Stimulated activated CD4-positive, alpha-beta T cell treated with anti-CD3 and anti-CD28 coated beads, Interleukin-15, amount 100 ng/mL, for 1 hour (primary cell): ENCODE measurements at places on chromosomes 6 and 20.

- no peak for DNase-seq
These were observed 16.0 kb upstream of the ATRN start for GRCh38 chr20:3454831-3455230.

DNA sequence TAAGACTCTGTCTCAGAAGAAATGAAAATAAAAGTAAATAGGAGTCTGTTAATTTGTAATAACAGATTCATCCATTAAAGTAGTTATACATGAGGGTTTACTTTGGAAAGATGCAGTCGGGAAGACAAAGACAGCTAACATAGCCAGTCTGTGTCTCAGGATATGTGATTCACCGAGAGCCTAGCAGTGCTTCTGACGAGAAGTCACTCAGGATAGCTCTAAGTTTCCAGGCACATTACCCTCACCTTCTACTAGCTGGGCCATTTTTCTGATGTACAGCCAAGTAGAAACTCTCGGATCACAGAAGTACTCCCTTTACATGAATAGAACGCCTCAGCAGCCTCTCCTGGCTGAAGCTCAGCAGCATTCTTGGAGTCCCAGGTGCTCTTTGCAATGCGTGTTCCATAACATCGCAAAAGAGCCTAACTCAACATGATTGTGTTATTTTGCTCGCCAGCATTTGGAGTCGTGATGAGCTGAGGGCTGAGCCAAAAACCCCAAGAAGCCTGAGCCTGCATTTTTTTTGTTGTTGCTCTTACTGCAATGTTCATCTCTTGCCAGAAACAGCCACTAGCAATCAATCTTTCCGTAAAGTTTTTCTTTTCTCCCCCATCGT is 22.4 kb upstream of the TASP1 start:
- no peak for DNase-seq

- DNase-seq: no peak
These were observed 28.8 kb upstream of the ANGPT4 start for GRCh38 chr20:944774-945410.

- DNase-seq: no peak
These were observed 548 bp downstream of the SALL4 start for GRCh38 chr20:51801823-51802123.

- no peak for DNase-seq
These were observed 696 bp upstream of the SUPT3H start for GRCh38 chr6:45378334-45378926.

- no peak for DNase-seq
These were observed 474 bp downstream of the RBM38 start for GRCh38 chr20:57391439-57392301.

- DNase-seq: no peak
These were observed 298.8 kb downstream of the ZNF217 start for GRCh38 chr20:53294804-53295203.

GRCh38 chr20:35468671-35469334 is 13.4 kb downstream of the CEP250 start:
- DNase-seq: no peak

DNA sequence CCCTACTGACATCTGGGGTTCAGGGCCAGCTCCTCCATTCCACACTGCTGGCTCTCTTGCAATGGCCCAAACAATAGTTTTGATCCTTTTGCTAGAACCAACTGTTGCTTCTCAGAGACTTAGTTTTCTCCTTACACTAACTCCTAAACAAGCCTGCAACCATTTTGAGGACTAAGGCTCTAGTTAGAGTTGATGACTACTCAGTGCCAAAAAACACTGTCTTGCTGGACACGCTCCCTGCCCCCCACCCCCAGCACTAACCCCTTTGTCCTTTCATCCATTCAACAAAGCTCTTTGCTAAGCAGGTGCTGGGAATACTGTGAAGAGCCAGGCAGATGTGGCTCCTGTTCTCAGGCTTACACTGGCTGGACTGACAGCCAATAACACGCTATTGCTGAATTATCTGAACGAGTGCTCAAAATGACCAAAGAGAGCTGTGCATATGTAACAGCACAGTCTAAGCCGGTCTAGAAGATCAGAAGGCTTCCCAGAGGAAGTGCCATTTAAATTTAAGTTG is 17.6 kb downstream of the GCLC start:
- DNase-seq: no peak

- no peak for DNase-seq
These were observed 171.6 kb downstream of the MTHFD1L start for GRCh38 chr6:151036869-151037680.

DNA sequence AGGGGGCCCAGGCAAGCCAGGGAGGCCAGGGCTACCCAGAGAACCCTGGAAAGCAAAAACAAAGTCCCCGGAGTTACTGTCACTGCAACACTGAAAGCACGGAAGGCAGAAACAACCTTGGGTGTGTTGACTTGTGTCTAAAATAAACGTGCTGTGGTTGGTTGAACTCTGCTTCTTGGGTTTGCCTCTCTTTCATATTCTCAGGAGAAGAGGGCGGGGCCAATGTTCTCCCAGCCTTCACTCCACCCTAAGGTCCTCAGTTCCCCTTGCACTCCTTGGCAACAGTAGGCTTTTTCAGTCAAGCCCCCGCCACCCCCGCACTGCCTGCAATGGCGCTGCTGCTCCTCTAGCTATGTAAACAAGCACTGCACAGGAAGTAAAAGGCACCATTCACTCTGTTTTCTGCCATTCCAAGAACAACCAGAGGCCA is 60.9 kb downstream of the COL9A1 start:
- no peak for DNase-seq

- DNase-seq: peak; percentile 66
These were observed at the start of gene LZTS3 for GRCh38 chr20:3172933-3173609. Gene LZTS3 (minus strand): TSS chr20:3173549. CDS start chr20:3167163, 6,386 bp downstream.

DNA sequence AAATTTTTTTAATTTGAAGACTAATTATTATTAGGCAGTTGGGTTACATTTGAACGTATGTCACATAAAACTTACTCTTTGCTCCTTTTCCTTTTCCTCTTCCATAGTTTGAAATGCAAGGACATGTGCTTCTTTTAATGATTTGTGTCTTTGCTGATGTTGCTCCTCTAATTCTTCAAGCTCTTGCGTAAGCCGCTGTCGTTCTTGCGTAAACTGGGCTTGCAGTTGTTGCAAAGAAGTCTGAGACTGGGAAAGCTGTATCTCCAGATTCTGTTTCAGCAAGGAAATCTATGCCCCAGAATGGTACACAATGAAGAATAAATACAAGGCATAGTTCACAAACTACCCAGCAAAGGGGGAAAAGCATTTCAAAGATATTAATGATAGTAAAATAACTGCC is 45.1 kb upstream of the MCM9 start:
- DNase-seq: no peak

- no peak for DNase-seq
These were observed 2.1 kb downstream of the KIAA1586 start for GRCh38 chr6:57048577-57048976.

- no peak for DNase-seq
These were observed 57.7 kb downstream of the DHX35 start for GRCh38 chr20:39019805-39020325.

DNA sequence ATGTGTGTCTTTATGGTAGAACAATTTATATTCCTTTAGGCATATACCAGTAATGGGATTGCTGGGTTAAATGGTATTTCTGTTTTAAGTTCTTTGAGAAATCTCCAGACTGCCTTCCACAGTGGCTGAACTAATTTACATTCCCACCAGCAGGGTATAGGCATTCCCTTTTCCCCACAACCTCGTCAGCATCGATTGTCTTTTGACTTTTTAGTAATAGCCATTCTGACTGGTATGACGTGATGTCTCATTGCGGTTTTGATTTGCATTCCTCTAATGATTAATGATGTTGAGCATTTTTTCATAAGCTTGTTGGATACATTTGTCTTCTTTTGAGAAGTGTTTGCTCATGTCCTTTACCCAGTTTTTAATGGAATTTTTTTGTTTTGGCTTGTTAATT is 5.3 kb upstream of the TASP1 start:
- DNase-seq: no peak

- DNase-seq: no peak
These were observed 851.4 kb upstream of the CITED2 start for GRCh38 chr6:140225701-140226436.

- DNase-seq: no peak
These were observed 30.4 kb downstream of the IGF2R start for GRCh38 chr6:159999240-159999671.

DNA sequence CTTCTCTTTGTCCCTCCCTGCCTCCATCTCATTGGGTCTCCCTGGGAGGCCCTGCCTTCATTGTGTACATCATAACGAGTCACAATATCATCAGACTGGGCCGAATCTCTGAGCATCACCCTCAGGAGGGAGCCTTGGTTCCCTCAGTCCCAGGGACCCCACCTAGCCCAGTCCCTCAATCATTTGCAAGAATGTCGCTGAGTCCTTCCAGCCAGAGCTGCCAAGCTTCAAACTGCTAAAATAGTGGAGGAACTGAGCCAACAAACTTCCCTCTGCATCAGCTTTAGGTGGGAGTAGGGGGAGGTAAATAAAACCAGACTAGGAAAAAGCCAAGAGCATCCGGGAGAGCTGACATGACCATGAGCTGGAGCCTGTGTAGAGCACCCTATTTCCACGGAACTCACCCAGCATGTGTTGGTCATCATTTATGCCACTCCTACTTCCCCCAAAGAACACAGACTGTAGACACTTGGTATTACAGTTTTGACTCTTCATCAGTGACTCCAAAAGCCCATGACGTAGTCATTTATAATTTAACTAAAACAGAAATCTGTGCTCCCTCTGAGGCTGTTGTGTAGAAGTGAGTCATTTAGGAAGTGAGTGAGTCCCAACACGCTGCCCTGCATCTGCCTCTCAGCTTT is 28.8 kb upstream of the IL17A start:
- DNase-seq: no peak

DNA sequence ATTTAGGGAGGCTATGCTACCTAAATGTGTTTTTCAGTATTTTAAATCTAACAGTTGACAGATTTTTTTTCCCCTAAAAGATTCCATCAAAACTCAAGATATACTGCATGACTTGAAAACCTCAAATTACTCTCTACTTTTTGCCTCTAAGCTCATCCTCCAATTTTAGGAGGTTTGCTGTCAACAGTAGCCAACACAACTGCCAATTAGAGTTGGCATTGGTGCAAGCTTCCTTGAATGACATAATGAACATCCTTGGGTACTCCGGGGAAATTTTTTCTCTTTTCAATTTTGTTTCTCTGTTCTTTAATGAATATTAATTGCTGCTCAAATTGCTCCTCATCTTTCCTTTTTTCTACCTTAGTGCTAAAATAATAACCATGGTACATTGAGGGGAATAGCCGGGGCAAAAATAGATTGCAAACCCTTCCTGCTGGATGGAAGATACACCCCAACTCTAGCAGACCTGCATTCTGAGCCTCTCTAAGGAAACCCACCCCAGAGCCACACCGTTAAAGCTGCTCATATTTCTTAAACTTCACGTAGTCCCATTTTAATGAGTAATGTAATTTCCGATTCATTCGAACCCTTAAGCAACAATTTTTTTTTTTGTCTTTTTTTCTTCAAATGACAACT is 34.3 kb downstream of the SLC22A23 start:
- DNase-seq: no peak

DNA sequence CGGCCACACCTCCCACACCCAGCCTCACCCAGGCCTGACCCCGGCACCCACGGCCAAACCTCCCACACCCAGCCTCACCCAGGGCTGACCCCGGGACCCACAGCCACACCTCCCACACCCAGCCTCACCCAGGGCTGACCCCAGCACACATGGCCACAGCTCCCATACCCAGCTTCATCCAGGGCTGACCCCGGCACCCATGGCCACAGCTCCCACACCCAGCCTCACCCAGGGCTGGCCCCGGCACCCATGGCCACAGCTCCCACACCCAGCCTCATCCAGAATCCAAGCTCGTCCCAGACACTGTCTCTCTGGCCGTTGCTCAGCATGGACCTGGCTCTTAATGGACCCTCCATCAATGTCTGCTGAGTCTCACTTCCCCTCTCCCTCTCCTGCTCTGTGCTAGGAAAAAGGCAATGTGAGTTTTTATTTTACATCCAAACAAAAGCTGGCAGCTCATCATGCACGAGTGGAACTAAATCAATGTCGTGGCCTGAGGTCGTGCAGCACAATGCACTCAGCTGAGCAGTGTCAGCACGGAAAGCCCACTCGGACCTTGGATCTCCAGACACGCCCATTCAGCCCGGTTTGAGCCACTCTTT is 36.1 kb downstream of the NINL start:
- no peak for DNase-seq

- no peak for DNase-seq
These were observed 107.2 kb downstream of the ATP9A start for GRCh38 chr20:51660672-51661608.

DNA sequence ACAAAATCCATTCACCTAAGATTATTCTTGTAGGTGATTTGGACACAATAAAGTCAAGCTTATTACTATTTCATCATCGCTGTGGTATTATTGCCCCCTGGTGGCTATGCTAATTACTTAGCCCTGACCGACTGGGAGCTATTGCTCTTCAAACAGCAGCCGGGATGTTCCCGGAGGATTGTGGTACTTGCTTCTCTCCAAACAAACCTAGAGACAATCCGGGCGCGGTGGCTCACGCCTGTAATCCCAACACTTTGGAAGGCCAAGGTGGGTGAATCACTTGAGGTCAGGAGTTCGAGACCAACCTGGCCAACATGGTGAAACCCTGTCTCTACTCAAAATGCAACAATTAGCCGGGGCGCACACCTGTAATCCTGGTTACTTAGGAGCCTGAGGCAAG is 15.4 kb upstream of the STMND1 start:
- DNase-seq: no peak

GRCh38 chr6:135534773-135535380 is 37.3 kb upstream of the AHI1 start:
- DNase-seq: no peak

DNA sequence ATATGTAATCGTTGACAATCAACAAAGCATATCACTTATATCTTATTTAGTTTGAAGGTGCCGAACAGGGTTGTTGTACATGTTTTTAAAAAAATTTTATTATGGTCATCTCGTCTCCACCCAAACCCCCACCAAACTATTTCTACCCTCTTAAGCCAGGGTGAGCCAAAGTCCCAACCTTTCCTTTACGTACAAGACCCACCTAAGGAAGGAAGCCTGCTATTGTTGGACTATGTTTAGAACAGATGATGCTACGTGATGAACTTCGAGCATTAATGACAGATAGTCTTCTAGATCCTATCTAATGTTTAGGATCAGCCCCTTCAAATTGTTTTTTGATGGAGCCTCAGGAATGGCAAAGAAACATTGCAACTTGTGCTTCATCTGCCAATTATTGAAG is 44.4 kb downstream of the CLIC5 start:
- no peak for DNase-seq

DNA sequence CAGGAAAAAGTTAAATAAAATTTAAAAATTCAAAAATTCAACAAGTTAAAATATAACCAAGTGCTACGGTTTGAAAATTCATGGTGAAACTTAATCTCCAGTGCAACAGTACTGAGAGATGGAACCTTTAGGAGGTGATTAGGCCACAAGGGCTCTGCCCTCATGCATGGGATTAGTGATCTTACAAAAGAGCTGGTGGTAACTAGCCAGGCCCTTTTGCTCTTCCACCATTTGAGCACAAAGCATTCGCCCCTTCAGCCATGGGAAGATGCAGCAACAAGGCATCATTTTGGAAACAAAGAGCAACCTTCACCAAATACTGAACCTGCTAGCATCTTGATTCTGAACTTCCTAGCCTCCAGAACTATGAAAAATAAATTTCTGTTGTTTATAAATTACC is 80.9 kb downstream of the RNGTT start:
- no peak for DNase-seq
